Activated CD4-positive, alpha-beta T cell treated with anti-CD3 and anti-CD28 coated beads, Interleukin-2, amount 50 U/mL, for 48 hours (primary cell): ENCODE measurements at places on chromosomes 4 and X.

DNA sequence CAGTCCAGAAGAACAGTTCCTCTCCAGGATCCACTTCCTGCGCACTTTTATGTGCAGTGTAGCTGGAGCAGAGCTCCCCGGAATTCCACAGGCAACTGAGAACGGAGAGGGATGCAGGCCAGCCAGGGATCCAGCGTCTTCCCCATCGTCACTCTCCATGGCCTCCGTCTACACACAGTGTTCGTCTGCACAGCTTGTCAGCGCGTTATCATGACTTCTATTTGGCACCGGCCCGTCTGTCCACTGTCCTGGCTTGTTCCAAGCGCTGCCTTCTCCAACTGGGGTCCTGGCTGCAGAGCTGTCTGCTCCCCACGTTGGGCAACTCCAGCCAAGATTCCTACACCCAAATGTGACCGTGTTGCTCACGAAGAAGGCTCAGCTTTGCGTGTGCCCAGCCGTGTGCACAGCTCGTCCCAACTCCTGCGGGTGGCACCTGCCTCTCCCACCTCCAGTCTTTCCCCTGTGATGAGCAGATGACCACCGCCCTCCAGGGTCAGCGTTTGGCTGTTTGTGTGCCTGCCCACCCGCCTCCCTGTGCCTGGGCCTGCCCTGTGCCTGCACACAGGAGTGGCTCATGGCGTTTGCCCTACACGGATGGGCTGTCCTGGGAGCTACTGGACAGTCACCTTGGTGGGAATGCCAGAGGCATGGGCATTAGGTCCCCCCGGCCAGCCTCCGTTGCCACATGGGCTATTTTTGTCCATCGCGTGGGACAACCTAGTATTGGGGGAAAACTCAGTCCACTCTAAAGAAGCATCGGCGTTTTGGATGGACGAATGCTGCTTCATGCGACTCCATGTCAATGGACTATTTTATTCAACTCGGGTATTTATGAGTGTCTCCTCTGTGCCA is 2.2 kb upstream of the CTBP1 start:
- DNase-seq: no peak

DNA sequence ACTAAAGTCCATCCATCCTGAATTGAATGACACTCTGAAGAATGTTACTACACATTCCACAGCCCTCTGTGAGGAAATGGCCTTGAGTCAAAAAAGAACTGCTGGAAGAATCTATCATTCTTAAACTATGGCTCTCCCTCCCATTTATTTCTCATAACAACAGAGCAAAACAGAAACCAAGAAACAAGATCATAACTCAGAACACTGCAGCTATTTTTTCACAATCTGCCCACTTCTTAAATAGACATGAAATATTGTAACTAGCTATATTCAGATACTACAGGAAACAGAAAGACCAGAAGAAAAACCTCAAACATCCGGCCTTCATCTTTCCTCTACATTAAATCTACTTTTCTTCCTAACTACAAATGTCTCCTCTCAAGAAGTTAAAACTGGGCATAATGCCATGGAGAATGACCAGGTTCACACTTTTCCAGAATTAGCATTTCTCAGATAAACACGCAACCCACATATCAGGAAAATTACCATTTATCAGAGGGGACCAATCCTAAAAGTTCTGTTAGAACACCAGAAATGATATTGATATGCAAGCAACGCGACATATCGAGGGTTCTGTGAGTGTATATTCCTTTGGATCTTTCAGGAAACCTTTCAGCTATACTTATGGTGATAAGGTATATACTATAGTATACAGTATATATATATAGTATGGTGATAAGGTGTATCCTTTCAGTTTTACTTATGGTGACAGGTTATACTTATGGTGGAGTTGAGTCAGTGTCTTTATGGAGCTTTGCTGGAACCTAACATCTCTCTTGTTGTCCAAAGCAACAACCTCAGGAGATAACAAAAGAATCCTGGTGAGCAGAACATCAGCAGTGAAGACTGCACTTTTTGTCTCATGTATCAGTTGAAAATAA is 60.4 kb upstream of the IRF2 start:
- no peak for DNase-seq

GRCh38 chrX:82362550-82362949 is 1145.5 kb upstream of the POU3F4 start:
- DNase-seq: no peak

DNA sequence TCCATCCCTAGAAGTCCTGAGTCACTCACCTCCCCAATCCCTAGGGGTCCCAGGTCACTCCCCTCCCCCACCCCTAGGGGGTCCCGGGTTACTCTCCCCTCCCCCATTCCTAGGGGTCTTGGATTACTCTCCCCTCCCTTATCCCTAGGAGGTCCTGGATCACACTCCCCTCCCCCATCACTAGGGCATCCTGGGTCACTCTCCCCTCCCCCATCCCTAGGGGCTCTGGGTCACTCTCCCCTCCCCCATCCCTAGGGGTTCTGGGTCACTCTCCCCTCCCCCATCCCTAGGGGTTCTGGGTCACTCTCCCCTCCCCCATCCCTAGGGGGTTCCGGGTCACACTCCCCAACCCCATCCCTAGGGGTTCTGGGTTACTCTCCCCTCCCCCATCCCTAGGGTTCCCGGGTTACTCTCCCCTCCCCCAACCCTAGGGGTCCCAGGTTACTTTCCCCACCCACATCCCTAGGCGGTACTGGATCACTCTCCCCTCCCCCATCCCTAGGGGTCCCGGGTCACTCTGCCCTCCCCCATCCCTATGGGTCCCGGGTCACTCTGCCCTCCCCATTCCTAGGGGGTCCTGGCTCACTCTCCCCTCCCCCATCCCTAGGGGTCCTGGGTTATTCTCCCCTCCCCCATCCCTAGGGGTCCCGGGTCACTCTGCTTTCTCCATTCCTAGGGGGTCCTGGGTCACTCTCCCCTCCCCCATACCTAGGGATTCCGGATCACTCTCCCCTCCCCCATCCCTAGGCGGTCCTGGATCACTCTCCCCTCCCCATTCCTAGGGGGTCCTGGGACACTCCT is 2.1 kb downstream of the ASMTL start:
- DNase-seq: no peak

DNA sequence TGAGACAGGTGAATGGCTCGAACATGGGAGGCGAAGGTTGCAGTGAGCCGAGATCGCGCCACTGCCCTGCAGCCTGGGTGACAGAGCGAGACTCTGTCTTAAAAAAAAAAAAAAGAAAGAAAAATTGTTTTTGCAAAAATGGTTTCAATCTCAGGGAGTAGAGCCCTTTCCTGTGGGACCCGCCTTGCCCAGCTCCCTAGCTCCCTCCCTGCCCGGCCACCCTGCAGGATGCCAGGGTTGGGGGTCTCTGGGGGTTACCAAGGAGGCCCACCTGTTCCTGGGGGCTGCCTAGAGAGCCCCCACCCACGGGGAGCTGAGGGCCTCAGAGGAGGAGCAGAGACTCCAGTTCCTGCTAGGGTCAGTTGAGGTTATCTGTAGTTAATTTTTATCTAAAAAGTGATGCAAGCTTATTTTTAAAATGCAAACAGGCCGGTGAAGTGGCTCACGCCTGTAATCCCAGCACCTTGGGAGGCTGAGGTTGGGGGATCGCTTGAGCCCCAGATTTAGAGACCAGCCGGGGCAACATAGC is 18.7 kb upstream of the PLCXD1 start:
- no peak for DNase-seq

DNA sequence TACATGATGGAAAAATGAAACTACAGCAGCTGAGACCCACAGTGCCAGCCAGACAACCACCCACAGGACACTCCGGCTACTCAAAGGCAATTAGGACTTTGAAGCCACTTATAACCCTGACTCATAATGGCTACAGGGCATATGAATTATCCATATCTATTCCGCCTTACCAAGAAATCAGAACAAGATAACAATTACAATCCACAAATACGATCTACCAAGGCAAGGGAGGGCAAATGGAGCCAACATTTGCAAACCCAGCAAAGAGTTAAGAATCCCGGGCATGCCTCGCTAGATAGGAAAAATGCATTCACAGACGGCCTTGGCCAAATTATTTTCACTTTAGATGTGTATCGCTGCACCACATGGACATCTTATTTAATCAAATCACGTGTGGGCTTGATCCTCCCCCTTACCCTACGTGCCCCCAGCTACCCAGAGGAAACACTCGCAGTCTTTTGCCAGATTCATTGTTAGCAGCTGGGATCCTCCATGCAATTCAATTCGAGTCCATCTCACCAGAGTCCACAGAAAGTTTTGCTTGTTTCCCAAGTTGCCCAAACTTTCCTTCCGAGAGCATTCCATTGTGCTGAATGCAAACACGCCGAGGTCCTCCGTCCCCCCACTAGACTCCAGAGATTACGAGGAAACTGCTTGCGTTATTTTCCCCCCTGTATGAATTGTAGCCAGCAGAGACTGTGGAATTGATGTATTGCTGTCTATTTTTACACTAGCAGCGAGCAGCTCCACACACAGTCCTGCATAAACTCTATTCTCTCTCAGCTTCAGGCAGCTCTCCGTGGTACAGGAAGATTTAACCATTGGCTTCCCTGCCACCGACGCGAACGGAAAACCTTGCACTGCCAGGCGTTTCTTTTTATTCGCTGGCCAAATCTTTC is 1.2 kb downstream of the PPARGC1A start:
- DNase-seq: no peak

GRCh38 chr4:102500352-102500695 is 835 bp upstream of the NFKB1 start:
- DNase-seq: peak; percentile 33

DNA sequence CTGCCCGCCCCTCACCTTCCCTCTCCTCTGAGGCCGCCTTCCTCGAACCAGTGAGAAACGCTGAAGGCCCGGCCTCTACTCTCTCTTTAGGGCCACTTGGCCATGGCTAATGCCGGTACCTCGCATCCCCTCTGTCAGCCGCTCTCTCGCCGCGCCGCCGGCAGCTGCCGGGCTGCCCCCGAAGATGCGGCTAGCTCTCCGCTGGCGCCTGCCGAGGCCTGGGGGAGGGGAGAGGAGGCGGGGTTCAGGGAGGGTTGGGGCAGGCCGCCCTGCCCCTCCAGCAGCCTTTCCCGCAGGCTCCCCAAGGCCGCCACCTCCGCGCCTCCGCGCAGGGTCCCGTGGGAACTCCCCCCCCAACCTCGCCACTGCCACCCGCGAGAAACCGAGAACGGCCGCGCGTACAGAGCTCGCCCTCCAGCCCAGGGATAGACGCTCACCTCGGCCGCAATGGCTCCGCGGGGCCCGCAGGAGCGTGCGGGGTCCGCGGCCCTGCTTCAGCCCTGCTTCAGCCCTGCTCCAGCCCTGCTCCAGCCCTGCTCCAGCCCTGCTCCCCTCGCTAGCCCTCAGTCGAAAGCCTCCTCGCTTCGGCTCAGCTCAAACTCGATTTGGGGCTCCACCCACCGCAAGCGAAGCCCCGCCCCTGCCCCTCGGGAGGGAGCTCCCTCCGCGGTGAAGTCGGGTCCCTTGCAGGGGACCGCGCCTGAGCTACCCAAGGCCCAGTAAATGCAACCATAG is at the start of gene HUWE1:
HUWE1 (minus strand) TSS at position 569 of the 735 bp plus-strand sequence. CDS start 32,612 bp downstream, outside the sequence.
- DNase-seq: peak; percentile 90

- no peak for DNase-seq
These were observed 18.2 kb upstream of the UGT2B10 start for GRCh38 chr4:68797618-68798017.

DNA sequence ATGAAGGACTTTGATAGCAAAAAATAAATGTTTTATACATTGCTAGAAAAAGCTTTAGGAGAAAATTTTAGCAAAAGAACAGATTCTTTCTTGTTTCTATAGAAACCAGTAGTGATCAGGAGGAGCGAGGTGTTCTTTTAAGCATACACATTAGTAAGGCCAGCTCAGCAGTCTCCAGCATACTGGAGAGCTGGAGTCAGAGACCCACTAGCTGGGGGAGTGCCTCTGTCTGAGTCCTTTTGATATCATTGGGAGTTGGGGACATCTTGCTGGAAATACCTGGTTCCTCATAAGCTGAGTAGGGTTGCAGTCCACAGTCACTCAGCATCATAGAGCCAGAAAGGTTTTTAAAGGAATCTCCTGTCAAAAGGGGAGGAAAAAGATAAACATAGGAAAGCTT is 67.4 kb downstream of the AFF2 start:
- no peak for DNase-seq

- DNase-seq: no peak
These were observed 18.1 kb downstream of the LSM6 start for GRCh38 chr4:146193628-146194027.

DNA sequence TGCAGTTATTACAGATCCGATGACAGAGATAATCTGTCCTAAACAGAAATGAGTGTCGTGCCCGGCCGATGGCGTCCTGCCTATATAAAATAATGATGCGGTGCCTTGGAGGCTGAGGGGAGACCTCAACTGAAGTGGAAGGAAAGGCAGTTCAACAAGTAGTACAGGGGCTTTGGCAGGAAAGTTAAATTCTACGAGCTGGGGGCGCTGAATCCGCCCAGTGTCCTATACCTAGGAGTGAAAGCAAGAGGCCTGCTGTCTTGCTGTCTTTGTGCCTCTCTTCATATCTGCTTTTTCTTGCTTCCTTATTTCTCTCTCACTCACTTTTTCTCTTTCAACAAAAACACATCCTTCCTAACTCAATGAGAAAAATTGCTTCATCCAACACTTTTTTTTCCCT is 82.2 kb upstream of the PRPS2 start:
- DNase-seq: no peak

DNA sequence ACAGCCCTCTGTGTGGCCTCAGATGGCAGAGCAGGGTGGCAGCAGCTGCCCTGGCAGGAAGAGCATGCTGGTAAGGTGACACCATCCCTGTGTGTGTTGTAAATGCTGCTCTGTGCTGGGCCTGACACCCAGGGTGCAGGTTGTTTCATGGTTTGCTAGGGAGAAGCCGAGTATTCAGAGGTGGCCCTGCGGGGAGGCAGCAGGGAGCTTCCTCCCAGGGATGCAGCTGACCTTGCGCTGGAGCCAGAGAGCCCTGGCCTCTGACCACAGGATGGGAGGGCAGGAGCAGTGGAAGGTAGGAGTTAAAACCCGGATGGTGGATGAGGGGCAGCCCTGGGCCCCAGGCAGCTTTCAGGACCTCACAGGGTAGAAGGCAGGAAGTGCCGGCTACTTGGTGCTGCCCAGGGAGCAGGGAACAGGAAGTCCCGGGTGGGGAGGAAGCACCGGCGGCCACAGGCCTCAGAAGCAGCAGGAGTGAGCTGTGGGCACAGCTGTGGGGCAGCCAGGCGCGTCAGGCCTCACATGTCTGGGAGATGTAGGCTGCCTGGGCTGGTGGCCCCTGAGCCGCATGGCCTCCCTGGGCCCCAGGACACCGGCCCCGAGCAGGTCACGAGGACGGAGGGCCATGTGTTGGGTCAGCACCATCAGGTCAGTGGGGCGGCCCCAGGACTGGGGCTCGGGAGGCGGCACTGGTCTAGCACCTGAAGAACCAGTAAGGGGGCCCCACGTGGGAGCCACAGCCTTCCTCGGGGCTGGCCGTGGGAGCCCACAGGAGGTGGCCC is 19.1 kb downstream of the SH3BP2 start:
- DNase-seq: peak; percentile 79

DNA sequence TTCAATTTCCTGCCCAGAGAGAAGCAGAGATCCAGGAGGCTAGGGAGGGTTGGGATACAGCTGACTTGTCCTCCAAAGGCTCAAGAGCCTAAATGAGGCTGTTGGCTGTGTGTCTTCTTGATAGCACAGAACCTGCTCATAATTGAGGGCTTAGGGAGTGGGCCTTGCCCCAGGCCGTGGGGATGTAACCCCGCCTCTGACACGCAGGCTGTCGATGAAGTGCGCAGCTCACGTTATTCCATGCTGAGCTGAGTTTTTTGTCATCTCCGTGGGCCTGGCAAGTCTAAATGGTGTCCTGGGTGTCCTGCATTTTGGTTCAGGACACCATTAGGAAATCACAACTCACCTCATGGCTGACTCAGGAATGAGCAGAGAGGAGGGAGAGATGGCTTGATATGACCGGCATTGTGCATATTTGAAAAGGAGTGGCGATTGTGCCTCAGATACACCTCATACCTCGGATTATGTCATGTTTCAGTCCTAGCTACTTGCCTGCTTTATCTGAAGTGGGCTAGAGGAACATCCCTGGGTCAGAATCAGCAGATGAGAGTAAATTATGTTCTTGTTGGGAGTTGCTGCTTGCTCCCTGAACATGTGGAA is 43.7 kb downstream of the FHDC1 start:
- no peak for DNase-seq
